ENCODE measurements at places on chromosomes 7 and 10.

DNA sequence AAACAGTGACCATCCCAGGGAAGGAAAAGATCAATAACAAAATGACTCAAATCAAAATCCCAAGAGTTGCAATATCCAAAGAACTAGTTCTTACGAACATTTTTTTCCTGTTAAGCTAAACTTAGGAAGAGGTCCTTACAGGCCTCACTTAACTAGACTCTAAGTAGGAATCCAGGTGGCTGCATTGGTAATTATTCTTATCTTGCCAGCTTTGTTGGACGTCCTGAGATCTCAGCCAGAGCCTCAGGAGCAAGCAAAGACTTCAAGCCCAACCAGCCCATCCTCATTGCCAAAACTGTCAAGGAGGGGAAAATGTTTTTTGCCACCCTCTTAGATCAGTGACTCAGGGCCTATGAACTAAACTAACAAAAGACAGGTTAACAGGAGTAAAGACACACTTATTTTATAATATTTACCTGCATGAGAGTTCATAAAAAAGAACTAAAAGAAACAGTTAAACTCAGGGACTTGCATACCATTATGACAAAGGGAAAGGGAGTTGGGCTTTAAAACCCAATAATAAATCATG lies 18.3 kb upstream of the PPP1R9A start:
- no peak for DNase-seq

DNA sequence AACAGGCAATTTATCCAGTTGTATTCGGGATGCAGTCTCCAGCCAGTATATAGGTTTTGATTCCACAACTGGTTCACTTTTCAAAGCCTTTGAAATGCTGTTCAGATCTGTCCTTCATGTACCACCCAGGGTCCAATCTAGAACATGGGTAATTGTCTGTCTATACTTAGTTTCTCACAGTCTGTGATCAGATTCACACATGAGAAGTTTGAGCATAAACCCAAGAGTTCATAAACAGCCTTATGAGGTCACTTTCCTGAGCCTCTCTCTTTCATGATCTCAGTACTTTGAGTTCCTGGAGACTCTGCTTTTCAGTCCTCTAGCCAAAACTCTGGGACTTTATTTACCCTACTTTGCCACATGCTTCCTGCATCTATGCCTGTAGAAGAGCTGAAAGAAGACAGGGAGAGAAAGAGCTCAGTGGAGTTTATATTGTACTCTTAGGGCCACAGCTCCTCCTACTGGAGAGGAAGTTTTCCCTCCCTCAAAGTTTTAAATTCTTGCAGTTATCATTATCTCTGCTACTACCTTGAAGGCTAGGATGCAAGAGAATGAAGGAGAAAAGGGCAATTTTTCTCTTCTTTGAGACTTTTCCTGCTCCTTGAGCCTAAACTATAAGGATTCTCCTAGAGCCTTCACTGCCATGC lies 172.0 kb downstream of the ZEB1 start:
- no peak for DNase-seq

DNA sequence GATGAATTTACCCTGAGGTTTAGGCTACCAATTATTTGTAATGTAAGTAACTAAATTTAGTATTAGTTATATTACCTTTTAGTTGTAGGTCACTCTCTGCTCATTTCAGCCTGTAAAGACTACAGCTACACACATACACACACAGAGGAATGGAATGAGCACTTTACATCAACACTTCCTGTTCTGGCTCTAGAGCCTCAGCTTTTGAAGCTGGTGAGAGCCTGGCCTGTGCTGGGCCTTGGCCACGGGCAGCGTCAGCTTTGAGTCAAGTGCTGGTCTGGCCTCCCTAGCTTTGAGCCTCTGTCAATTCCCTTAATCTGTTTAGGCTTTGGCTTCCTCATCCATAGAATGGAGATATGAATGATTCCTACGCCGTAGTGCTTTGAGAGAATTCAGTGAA lies 141.7 kb downstream of the EGFR start:
- no peak for DNase-seq

- no peak for DNase-seq
These were observed 155.4 kb downstream of the ATE1 start for GRCh38 chr10:121772406-121772805.

Data from T-helper 2 cell (primary cell).